HS-27A (cell line): ENCODE measurements at places on chromosomes 5 and 9.

DNA sequence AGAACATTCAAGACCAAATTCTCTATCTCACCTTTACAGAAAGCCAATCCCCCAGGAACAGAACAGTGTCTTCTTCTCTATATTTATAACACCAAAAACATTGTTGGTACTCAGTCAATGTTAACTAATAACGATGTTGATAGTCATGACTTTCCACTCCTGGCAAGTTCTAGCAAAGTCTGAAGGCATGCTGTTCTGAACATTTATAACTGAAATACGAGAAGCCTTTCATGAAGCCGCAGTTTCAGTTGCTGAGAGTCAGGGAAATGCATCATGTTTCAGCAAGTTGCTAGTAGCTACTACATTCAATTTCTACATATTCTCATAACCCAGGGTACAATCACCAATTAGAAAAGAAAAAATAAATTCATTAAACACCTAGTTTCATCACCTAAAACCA, 301.4 kb downstream of the PDE4D start:
- DNase-seq: no peak

DNA sequence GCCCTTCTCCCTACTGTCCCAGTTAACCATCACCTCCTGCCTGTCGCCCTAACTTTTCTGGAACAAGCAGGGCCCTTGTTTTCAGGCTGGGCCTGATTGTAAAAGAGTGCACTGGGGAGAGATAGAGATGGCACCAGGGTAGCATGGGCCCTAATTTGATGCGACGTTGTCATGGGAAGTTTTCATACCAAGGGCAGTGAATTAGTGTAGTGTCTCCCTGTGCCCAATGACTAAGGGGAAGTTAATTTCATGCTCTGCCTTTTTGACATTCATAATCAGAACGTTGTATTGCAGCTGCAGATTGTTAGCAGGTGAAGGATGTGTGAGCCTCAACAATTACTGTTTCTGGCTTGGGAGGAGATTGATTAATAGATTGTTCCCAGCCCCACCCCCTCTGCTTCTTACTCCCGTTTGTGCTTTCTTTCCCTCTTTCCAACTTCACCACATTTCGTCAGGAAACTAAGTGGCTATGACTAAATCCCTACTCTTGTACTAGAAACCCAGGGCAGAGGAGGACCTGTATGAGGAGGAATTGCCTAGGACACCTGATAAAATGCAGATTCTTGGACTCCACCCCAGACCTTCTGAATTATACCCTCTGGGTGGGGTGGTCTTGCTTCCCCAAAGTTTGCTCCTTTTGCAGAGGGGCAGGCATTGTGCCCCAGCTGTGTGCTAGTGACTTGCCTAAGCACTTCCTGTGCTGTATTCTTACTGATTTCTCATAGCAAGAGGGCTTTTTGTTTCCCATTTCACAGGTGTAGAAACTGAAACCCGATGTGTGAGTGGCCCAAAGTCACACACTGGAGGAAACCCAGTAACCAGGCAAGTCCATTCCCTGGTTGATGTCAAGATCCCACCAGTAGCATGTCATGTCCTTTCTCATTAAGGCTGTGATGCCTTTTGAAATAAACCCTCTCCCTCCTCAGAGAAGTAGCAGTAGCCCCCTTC, 56.3 kb downstream of the DAB2IP start:
- DNase-seq: no peak

GRCh38 chr9:128743421-128743820, 19.5 kb upstream of the ZDHHC12 start:
- no peak for DNase-seq

GRCh38 chr5:142837081-142837725, 67.0 kb downstream of the ARHGAP26 start:
- DNase-seq: no peak

DNA sequence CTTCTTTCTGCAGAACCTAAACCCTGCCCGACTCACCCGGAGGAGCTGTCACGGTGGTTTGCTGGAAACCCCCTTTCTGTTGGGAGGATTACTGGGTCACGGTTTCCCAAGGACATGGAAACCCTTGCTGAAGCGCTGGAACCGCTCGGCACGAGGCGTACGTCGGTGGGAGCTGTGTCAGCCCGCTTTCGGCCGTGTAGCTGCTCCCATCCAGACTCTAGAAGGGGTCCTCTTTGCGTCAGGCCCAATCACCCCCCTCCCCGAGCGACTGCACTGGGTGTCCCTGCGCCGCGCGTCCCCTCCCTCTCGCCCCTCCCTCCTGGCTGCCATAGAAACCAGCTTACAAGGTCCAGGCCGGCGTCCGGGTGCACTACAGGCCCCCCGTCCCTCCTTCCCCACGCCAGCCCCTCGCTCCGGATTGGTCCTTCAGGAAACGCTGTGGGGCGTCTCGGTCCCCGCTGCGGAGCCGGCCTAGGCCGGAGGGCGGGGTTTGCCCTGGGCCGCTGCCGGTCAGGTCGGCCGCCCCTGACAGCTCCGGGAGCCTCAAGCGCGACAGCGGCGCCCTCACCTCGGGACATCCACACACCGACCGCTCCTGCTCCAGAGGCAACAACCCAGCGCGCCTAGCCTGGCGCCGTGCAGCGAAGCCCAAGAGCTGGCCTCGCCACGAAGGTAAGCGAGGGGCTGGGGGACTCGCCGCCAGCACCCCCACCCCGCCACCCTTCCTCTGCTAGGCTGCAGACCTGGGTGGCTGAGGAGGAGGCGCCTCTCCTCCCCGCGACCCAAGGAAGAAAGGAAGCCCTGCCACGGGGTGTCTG, at the start of gene NIM1K:
NIM1K (plus strand) TSS at position 486 of the 818 bp plus-strand sequence. CDS start 53,551 bp downstream, outside the sequence.
- DNase-seq: no peak

DNA sequence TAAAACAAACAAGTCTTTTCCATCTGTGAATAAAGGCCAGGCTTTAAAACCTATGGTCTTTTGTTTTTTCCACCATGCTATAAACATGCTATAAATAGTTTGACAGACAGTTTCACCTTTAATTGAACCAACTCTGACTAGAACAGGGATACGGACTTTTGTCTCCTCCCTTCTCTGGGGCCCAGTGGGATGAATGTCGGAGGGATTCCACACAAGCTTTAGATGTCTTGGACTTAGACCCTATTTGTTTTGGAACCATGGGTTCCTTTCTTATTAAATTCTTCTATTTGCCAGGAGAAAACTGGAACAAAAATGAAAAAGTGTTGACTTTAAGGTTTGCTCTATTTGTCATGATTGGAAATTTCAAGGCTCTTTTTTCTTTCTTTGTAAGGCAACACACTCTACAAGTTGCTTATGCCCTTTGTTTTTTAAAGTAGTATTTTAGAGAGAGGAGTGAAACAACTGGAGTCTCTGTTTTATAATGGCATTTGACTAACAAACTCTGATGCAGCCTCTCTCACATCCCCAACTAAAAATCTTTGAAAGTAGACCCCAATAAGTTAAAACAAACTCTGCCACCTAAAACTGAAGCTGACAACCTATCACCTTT, 145.3 kb downstream of the MLLT3 start:
- no peak for DNase-seq

- DNase-seq: peak; percentile 48
These were observed 41.9 kb upstream of the AGXT2 start for GRCh38 chr5:35089334-35090314.

GRCh38 chr5:39256477-39257235, 37.3 kb upstream of the FYB1 start:
- DNase-seq: no peak

GRCh38 chr5:150036513-150036912, 36.0 kb downstream of the HMGXB3 start:
- peak; percentile 73 for DNase-seq

DNA sequence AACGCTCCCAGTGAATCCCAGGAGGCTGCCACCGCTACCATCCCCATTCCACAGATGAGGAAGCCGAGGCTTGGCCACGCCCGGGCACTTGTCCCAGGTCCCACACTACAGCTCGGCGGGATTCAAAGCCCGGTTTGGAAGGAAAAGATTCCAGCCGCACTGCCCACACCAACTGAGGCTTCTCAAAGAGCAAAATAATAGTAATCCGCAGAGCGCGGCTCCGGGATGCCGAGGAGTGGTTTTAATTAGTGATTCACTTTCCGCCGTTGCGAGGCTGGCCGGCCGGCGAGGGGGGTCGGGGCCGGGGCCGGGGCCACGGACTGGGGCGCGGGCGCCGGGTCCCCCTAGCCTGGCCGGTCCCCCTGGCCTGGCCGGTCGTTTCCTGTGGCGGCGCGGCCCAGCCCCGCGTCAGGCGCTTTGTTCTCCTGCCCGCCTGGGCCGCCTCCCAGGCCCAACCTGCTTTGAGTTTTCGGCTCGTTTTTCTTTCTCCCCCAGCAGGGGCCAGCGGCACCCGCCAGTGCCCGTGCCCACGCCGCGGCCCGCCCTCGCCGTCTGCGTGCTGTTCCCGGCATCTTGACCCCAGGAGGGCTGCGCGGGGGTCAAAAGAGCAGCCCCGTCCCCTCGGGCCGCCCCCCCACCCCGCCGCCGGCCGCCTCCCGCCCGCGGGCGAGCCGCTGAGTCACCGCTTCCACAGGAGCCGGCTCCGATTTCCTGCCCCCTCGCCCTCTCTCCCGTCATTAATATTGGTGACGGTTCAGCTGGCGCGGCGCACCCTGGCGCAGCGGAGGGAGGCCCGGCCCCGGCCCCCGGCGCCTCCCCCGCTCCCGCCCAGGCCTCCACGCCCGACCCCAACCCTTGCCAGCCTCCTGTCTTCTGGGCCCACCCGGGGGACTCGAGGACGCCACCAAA, 31.2 kb downstream of the FGF18 start:
- DNase-seq: no peak

DNA sequence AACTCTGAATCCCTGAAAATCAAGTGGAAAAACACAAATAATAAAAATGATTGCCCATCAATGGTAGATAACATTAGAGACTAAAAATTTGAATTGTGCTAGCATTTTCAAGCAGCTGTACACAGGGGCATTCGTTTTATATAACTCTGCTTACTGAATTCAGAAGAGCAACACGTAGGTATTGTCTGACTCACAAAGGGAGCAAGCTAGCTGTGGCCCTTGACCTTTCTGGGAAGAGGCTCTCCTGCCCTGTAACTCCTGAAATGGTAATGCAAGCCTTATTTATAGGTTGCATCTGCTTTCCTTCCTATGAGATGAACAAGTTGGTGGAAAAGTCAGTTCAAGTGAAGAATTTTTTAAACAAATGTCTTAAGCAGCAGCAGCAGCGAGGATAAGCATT, 218.7 kb upstream of the EFNA5 start:
- no peak for DNase-seq

GRCh38 chr5:95961617-95962474, at the start of gene ELL2:
Gene ELL2 (minus strand): TSS chr5:95961851. CDS start chr5:95961721, 130 bp downstream.
- DNase-seq: peak; percentile 71

DNA sequence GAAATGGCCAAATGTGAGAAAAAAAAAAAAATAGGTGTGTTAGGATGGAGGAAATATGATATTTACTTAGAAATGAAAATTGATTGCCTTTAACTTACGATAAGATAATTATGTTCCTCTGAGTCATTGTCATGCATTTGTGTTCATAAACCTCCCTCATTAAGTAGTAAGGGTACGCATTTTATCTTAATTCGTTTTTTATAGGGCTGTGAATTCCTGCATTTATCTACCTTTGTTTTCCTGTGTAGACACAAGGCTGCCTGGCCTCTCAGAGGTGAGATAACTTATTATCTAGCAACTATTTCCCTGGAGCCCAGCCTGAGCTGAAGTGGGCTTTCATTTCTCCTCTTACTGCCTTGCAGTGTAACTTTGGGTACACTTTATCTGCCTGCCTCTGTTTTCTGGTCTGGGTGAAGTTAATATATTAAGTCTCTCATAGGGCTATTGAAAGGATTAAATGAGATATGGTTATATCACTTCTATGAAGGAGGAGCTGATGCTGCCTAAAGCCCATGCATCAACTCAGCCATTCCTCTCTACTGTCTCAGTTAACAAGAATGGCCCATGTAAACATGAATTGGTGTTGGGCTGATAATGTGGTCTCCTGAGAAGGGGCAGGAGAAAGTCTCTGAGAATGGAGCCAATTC, 103.8 kb upstream of the KLF4 start:
- no peak for DNase-seq

DNA sequence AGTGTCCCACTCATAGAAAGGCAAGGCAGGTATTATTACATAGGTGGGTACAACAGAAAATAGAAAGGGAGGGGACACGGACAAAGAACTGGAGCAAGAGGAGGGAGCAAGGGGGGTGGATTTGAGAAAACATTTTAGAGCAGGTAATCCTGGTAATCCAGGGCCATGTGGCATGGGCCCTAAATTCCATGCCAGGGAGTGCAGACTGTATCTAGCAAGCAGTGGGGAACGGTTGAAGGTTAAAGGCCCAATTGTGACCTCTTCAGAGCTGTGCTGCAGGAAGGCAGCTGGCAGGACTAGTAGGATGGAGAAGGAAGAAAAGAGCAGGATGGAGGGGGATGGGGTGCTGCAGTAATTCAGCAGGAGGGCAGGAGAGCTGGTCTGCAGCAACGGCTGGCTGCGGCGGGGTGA, 75.2 kb downstream of the PDE6A start:
- no peak for DNase-seq

- DNase-seq: no peak
These were observed 70.0 kb downstream of the KLHL3 start for GRCh38 chr5:137665678-137666460.

- DNase-seq: no peak
These were observed 49.4 kb upstream of the PAPPA start for GRCh38 chr9:116103976-116104820.

- no peak for DNase-seq
These were observed 73.0 kb downstream of the ENC1 start for GRCh38 chr5:74567411-74567995.
